ENCODE measurements at places on chromosomes 16 and 17.

DNA sequence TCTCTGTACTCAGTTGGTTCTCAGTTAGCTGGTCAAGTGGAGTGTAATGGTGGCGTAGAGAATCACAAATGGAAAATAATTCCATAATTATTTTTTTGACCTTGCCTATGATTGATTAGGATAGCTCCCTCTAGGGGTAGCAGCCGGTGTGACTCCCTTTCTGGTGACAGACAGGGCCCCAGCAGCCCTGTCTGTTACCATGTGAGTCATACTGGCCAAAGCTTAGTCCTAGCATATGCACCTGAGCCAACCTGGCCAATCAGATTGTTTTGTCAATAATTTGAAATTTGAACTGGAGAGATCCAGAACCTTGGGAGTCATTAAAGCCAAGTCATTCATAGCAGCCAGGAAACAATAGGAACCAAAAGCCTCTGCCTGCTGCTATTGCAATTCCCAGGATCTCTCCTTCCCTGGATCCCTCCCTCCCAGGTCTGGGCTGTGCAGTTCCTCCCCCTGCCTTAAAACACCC lies 5.6 kb downstream of the PNPO start:
- peak; percentile 70 for DNase-seq

DNA sequence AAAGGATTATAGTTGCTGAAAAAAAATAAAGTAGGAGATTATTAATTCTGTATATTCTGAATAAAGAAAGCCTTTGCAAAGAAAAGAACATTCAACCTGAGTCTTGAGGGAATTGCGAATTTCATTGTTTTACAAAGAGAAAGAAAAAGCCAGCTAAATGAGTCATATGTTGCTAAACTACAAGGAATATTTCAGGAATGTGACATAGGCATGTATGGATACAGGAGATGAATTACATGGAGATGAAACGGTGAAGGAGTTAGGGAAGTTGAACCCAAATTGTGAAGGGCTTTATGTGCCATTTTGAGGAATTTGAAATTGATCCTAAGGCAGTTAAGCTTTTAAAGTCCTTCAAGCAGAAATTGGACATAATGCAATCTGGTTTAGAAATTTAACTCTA lies 177.3 kb upstream of the RBL2 start:
- DNase-seq: no peak

GRCh38 chr16:8188841-8189240 lies 401.5 kb downstream of the TMEM114 start:
- no peak for DNase-seq

DNA sequence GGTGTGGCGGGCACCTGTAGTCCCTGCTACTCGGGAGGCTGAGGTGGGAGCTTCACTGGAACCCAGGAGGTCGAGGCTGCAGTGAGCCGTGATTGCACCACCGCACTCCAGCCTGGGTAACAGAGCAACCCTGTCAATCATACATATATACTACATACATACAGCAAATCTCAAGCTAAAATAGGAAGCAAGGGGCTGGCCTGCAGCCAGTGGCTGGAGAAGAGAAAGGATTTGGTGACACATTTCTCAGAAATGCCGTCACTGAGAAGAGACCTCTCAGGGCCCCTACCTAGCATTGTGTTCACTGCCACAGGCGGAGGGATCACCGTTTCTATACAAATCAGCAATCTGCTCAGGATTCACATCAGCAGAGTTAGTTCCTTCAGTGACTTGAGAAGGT lies 16.9 kb downstream of the NARF start:
- no peak for DNase-seq

GRCh38 chr16:85329059-85329812 lies 217.0 kb upstream of the CIBAR2 start:
- no peak for DNase-seq

GRCh38 chr17:17575360-17576251 lies 15.9 kb downstream of the PEMT start:
- no peak for DNase-seq

All from activated CD4-positive, CD25-positive, alpha-beta regulatory T cell treated with anti-CD3 and anti-CD28 coated beads, Interleukin-2, amount 50 U/mL, for 72 hours (primary cell).